ENCODE measurements at places on chromosomes 2 and 18. TPM values are rescaled to one million over a fixed set of nuclear protein-coding genes. Genes with fewer than 3 reads are reported as not detected.

SERPINB2 gene
- not detected for total RNA-seq

DNA sequence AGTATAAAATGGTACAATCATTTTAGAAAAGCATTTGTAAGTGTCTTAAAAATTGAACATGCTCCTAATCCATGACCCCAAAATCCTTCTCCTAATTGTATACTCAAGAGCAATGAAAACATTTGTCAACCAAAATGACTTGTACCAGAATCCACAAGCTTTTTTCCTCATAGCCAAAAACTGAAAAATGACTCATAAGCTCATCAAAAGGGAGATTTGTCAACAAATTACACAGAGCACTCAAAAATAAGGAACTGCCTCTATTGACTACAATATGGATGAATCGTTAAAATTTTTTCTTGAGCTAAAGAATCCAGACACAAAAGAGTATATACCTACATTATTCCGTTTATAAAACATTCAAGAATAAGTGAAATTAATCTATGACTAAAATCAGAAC, 544.8 kb downstream of the ARHGAP15 start:
- H3K27me3 ChIP-seq = no peaks in the 10 kb centered on the region
- no peak overlapping the region for H3K4me3 ChIP-seq
- H3K36me3 ChIP-seq = no peaks in the 10 kb centered on the region

DNA sequence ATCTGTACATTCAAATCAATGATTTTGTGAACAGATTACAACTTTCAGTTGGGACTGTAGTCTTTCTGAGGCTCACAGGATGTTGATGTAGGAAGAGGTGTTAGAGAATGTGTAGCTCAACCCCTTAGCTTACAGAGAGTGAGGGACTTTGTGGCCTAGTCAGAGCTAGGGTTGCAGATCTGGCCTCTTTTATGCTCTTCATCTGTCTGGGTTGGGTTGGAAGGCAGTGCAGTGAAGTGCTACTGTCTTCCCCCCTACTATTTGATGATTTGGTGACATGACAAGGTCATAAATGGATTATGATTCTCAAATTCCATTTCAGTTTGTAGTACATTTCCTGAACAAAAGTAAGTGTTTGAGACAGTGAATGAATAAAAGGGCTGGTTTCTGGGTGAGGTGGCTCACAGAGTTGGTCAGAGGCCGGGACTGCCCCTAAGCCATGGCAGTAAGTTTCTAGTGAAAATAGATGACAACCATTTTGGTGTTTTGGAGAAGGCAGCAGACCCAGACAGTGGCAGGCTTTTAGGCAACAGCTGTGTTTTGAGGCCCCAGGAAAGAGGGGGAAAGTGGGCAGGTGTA, 21.6 kb downstream of the MAP4K4 start:
- no peak overlapping the region for H3K4me3 ChIP-seq
- no peak for DNase-seq
- H3K27ac ChIP-seq = no peak overlapping the region
- H3K4me1 ChIP-seq = peaks cover 43% of the 10 kb centered on the region
- no peaks in the 10 kb centered on the region for H3K36me3 ChIP-seq
- no peaks in the 10 kb centered on the region for H3K27me3 ChIP-seq

- no peak overlapping the region for H3K4me3 ChIP-seq
- H3K4me1 ChIP-seq = no peaks in the 10 kb centered on the region
- H3K27me3 ChIP-seq = no peaks in the 10 kb centered on the region
These were observed 256.6 kb upstream of the CTAGE1 start for GRCh38 chr18:22674272-22674671.

DNA sequence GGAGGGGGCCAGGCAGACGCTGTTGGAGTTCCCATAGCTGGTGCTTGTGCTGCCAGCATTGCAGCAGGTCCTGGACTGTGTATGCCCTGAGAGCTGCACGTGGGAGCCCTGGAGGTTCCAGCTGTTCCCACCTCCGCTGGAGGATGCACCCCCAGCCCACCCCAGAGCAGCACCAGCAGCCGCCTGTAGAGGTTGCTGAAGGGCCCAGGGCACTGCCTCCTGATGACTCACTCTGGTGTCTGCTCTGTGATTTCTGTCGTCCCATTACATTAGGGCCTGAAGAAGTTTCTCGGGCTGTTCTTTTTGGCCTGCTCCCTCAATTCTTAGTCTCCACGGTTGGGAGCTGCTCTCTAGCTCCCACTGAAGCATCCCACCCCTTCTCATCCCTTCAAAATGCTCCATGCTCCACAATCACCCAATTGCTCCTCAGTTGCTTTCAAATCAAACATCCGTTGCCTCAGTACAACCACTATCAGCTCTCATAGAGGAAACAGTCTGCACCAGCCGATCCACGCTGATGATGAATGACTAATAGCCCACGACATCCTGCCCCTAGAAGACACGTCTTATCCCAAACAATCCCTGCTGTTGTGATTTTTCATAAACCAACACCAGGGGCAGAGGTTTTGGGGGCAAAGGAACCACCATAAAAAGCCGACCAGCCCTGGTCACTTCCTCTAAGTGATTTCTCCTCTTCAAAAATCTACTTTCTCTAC, 65.2 kb upstream of the RNF152 start:
- H3K27me3 ChIP-seq = no peaks in the 10 kb centered on the region
- no peaks in the 10 kb centered on the region for H3K4me1 ChIP-seq
- no peaks in the 10 kb centered on the region for H3K36me3 ChIP-seq
- peak; percentile 23 for DNase-seq
- H3K27ac ChIP-seq = no peak overlapping the region

Data from GM23338 (cell line).